Stimulated activated CD8-positive, alpha-beta memory T cell treated with anti-CD3 and anti-CD28 coated beads, Interleukin-4, amount 100 ng/mL, for 1 hour (primary cell): ENCODE measurements at places on chromosomes 7 and 10.

DNA sequence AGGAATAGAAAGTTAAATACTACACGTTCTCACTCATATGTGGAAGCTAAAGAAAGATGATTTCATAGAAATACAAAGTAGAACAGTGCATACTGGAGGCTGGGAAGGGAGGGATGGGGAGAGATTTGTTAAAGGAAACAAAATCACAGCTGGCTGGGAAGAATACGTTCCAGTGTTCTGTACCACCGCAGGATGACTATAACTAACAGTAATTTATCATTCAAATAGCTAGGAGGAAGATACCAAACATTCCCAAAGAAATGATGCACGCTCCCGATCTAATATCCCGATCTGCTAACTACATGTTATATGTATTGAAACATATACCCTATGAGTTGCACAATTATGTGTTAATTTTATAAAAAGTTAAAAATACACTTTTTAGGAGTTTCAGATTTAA, 162.3 kb downstream of the ZMYND11 start:
- DNase-seq = no peak

DNA sequence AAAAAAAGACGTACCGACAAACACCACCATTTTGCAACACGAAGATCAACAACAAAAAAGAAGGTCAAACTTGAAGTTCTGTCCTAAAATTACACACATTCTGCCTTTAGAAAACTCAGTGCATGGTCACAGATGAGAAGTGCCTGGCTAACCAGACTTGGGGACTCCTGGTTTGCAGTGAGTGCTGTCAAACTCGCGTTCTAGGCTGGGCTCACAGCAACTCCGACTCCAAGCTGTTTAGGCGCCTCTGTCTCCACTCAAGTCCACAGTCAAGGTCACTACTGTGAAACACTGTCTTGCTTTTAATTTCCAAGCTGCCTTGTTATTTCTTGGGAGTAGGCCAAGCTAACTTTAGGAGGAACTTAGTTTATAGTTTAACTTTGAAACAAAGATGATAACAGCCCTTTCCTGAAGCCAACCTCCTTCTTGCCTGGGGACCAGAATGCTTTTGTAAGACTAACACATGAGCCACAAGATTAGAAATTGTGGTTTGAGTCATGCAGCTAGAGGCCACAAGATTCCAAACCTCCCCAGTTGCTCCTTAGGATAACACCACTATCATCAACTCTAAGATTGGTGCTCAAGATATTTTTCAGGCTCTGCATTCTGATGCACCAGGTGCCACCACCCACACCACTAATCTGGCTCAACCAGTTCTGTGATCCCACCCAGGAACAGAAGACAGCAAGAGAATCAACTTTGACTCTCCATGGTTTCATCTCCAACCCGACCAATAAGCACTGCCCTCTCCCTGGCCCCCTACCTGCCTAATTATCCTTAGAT, 1.1 kb upstream of the DNAAF5 start:
- no peak for DNase-seq

- DNase-seq = no peak
Measured at GRCh38 chr7:137846827-137847567, at the start of gene DGKI. Gene DGKI, minus strand, starts transcription at chr7:137846974.

DNA sequence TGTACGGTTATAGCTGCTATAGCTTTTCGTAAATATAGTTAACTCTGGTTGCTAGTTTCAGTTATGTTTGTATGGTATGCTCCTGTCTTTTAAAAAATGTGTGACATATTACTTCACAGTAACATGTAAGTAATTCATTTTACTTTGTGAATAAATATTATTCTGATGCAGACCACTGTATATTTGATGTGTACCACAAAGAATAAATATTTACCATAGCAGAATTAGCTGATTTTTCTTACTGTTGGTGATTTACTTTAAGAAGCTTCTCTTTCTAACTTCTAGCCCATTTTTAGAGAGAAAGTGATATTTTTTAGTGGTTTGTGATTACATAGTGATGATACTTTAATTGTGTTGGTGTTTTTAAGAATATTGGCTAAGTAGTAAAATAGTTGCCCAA, 292.8 kb downstream of the BBS9 start:
- no peak for DNase-seq

DNA sequence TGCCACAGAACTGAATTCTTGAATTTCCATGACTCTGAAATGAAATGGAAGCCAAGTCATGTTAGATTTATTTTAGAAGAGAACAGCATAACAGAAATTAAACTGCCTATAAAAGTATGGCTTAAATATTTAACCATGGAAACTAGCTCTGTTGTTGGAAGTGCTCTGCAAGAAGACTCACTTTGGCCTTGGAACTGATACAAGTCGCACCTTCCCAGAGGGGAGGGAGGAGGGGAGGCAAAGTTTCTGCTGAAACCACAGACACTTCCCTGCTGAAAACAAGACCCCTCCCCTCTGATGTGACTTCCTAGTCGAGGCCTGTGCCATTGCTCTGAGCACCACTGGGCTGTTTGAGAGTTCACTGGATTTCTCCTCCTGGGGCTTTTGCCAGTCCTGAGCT, 72.1 kb downstream of the OR13A1 start:
- no peak for DNase-seq

DNA sequence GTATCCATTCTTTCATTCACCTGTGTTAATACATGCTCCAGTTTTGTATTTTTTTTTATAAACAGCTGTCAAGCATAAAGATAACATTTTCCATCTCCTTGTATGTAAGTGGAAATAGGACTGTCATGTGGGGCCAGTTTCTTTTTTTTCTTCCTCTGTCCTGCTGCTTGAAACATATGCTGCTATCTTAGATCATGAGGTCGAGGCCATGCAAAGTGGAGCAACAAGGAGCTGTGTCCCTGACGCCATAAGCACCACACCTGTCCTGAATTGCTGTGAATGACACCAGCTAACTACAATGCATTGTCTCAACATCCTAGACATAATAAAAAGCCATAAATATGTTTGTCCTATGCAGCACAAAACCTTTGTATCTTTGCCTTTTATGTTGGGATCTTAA, 37.7 kb upstream of the SLC26A4 start:
- DNase-seq = no peak

DNA sequence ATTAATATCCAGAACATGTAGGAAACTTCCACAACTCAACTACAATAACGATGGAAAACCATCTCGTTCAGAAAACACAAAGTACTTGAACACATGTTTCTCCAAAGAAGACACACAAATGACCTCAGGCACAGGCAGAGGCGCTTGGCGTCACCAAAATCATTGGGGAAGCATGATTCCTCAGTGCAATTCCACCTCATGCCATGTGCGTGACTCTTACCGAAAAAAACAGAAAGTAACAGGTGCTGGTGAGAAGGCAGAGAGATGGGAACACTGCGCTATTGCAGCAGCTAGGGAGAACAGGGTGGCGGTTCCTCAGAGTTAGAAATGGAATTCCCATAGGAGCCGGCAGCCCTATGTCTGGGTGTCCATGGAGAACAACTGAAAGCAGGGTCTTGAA, 390.0 kb downstream of the DNAJB6 start:
- no peak for DNase-seq

DNA sequence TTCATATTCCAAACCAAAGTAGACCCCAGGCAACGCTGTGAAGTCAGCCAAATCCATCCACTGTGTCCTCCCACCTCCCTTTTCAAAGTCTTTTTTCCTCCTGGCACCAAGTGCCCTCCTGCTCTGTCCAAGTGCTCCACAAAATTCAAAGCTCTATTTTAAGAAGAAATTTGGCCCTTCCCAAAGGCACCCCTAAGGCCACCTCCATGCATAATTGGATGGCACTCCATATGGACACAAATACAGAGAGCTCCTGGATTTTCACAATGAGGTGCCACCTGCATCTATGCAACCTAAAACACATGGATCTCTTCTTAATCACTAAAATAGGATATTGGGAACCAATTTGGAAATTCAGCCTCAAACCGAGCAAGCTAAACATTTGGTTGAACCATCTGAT, 121.6 kb downstream of the RELN start:
- no peak for DNase-seq

GRCh38 chr7:35533902-35534301, 161.0 kb downstream of the HERPUD2 start:
- no peak for DNase-seq

GRCh38 chr10:53839440-53840039, 961.5 kb downstream of the PCDH15 start:
- DNase-seq = no peak

GRCh38 chr7:116570306-116570705, 45.5 kb downstream of the CAV1 start:
- no peak for DNase-seq

DNA sequence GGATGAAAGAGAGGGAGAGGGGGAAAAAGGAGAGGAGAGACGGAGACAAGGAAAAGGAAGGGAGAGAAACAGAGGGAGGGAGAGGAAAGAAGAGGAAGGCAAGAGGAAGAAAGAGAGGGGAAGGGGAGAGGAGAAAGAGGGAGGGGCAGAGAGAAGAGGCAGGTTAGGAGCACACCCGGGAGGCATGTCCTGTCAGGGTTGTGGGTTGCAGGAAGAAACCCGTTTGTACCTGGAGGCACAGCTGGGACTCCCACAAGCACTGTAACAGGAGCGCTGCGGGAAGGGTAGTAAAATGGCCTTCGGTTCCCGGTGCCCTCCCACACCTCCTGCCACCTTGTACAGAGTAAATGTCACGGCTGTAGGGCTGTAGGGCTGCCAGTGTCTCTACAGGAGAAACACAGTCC, 24.7 kb downstream of the FGFR2 start:
- DNase-seq = no peak

GRCh38 chr10:79483948-79484347, 28.4 kb upstream of the EIF5AL1 start:
- no peak for DNase-seq

GRCh38 chr10:132153616-132154217, 33.0 kb upstream of the DPYSL4 start:
- no peak for DNase-seq

DNA sequence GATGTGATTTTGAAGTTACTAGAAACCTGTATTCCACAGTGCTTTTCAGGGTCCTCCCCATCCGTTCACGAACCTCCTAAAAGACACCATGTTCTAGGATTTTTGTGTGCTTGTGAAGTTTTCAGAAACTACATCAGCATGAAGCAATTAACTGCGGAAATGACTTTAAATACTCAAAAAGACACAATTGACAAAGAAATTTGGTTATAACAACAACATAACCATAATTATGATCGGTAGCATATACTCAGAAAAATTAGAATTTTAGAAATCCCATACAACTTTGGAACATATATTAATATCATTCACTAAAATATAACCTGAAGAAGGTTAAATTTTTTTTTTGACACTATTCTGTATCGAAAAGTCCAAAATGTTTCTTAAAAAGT, 43.8 kb upstream of the FAM20C start:
- DNase-seq = no peak

- DNase-seq = no peak
Measured at GRCh38 chr10:75487087-75487754, 55.8 kb downstream of the LRMDA start.
